ENCODE measurements at places on chromosomes 4 and X.

DNA sequence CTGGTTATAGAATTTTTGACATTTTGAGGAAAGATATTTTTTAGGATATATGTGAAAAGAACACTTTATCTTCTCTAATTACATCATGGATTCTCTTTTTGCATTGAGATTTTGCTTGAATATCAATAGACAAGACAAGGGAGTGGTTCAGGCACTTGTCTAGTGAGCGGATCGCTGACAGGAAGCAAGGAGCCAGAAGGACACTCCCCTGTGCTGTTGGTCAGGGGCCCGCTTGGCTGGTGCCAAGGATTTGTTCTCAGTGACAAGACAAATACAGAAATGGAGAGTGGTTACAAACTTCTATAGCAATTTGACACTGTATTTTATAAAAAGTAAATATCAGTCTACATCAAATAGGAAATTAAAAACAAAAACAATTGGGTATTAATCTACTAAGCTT, 60.0 kb downstream of the SLC9B1 start:
- no peak for DNase-seq

- DNase-seq: no peak
Observed at GRCh38 chr4:9812501-9813340, 31.3 kb downstream of the DRD5 start.

DNA sequence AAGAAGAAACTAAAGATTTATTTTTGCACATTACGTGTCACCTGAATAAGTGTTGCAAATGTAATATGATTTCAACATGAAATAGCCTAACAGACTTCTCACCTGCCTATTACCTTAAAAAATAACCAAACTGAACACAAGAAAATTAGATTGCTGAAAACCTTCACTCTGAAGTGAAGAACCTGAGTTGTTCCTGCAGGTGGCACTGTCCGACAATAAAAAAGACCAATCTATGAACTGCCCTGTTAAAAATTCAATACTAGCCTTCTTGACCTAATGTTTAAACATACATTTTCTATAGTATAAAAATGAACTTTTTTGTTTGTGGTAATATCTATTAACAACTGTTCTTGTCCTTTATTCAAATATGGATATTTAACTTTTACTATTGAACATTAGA, 69.2 kb upstream of the PNPLA4 start:
- peak; percentile 20 for DNase-seq

GRCh38 chr4:123675567-123675966, 279.0 kb downstream of the SPRY1 start:
- no peak for DNase-seq

DNA sequence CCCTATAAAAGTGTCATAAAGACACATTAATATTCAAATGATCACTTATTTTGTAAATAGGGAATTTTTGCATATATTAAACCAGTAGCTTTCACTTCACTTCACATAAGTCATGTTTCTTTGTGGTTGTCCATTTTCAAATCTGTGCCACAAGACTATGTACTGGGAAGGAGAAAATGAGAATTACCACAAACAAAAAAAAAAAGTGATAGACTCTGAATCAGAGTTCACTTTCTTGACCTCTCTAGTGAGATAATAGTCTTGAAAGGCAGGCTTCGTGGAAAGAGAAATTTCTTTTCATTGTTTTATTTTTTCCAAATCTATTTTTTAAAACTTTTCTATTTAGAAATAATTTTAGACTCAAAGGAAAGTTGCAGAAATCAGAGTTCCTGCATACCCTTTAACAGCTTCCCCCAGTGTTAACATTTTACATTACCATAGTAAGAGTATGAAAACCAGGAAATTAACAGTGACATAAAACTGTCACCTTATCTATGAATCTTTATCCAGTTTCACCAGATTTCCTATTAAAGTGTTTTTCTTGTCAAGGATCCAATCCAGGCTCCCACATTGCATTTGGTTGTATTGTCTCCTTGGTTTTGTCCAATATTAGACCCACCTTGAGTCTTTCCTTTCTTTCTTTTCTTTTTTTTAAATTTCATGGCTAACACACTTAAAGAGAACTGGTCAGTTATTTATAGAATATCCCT, 215.4 kb upstream of the PGRMC2 start:
- no peak for DNase-seq

GRCh38 chr4:10461850-10462400, 4.7 kb upstream of the ZNF518B start:
- no peak for DNase-seq

DNA sequence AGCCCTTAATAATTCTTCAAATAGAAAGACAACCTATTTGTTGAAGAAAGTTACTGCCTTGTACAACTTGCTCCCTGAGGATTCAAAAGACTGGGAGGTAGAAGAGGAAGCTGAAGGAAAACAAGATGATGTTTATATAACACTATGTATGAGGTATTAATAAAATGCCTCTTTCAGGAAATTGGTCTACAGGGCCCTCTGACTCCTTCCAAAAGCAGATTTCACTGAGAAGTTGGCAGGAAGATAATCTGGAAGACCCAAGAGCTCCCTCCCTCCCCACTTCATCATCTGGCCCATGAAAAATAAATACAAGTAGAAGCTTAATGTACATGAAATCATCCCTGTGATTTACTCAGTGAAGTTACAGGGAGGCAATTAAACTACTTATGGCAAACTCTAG, 107.5 kb upstream of the MAGEC2 start:
- DNase-seq: no peak

DNA sequence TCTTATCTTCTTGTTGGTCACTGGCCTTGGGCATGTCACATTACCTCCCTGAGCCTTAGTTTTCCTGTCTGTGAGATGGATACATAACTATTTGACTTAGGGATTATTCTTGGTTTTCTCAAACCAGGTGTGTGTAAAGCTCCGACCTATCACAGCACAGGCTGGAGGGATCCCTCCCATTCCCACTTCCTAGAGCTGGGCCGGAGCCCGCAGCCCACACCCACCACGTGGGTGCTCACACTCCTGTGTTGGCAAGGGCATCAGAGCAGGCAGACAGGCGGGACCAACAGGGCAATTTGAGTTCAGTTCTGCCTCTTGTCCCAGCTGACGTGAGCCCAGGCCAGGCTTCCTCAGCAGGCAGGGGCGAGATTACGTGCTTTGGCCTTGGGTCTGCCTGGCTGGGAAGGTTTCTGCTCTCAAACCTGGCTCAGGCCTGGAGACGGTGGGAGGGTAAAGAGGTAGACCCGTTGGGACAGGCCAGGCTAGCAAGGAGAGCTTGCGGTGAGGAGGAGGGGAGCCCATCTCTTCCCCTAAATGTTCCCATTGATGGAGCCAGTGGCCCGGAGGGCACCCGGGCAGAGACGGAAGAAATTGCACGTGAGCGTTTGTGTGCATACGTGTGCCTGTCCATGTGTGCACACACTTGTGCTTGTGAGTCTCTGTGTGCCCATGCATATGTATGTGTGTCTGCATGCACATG, 734 bp upstream of the SH3TC1 start:
- DNase-seq: no peak

GRCh38 chr4:105651884-105652283, 56.6 kb downstream of the INTS12 start:
- no peak for DNase-seq

- DNase-seq: no peak
Observed at GRCh38 chr4:68076194-68076593, 53.5 kb downstream of the TMPRSS11F start.

- no peak for DNase-seq
Observed at GRCh38 chrX:110162867-110163266, 155.0 kb downstream of the AMMECR1 start.

Data from SHP77 treated with DMSO at 0.1 percent for 48 hours (cell line).